ENCODE measurements at places on chromosomes 3 and 15. TPM values are rescaled to one million over a fixed set of nuclear protein-coding genes. Genes with fewer than 3 reads are reported as not detected.

CPA3 gene
- polyA plus RNA-seq: not detected

GRCh38 chr15:62450061-62450460 lies 285.0 kb upstream of the C2CD4B start:
- no peak for DNase-seq

- DNase-seq: no peak
Observed at GRCh38 chr3:193132241-193132640, 108.8 kb upstream of the PLAAT1 start.

DNA sequence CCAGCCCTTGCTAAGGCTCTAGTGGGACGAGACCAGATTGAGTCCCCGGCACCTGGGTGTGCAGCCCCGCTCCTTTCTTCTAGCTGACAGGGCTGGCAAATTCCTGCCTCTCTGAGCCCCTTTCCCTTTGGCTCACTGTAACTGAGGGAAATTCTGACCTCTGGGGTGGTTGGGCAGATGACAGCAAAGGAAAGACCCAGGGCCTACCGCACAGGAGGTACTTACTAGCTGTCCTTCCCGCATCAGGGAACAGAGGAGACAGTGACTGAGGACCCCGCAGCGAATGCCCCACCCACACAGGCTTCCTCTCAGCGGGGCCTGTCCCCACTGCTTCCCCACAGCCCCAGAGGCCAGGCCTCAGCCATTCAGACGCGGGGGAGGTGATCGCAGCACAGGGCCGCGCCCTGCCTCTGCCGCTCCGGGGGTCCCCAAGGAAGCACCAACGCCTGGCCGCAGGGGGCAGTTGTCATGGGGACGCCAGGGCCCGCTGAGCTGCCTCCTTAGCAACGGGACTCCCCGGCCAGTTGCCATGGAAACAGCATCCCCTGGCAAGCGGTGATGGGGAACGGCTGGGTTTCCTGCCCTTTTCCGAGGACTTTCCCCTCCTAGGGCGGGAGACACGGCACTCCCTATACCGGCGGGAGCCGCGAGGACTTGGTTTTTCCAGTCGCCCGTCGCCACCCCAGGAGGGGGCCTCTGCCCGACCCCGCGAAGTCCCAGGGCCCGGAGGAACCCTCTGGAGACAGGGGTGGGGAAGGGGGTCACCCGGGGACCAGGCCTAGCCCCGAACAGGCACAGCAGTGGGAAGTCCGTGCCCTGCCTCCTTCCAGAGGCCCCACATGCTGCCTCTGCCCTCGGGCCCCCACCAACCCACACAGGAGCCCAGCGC lies 50.1 kb downstream of the HCN4 start:
- peak; percentile 92 for DNase-seq

GRCh38 chr3:8239718-8240695 lies 261.6 kb upstream of the LMCD1 start:
- peak; percentile 50 for DNase-seq

GRCh38 chr3:111809186-111809585 lies 49.9 kb upstream of the PHLDB2 start:
- no peak for DNase-seq

- no peak for DNase-seq
Observed at GRCh38 chr3:146928421-146929059, 323.4 kb upstream of the PLSCR5 start.

DNA sequence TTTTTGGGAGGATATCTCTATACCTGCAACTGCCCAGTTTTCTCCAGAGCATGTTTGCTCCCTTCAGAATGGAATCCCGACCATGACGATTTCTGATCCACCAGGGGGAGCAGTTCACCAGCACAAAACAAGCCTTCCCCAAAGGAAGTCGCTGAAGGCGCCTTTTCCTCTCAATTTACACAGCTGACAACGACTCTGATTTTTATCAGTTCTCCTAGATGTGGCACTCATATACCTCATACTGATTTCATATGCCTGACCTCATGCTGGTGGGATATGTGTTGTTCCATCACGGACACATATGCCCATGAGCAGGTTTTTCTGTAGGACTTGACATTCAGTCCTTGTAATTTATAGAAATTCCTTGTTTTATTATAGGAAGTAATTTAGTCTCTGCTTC lies 1028.2 kb downstream of the MCTP2 start:
- peak; percentile 27 for DNase-seq

DNA sequence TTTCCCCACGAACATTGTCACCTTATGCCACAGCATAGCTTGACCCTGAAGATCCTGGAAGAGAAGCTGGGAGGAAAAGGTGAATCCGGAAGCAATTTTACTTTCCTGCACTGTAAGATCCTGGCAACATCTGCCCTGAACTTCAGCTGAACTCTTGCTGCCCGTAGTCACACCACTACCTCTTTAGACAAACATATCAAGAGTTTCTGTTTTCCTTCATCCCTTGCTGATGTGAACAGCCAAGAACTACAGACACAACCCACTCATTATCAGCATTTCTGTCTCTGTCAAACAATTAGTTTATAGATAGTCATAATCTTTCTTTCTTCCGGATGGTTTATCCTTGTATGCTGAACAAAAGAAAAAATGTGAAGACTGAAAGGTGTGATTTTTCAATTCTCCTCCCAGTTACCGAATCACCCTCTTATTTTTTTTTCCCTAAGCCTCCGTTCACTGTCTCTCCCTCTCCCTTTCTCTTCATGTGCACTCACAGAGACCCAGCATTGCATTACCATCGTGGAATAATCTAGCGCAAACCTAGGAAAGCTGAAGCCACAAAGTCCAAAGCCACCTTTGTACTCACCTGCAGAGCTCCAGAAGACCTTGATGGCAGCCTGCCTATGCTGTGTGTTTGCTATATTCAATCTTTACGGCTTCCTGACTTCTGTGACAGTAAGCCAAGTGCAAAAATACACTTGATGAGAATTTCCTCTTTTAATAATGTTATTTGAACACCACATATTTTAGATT lies 229.2 kb downstream of the CDIN1 start:
- DNase-seq: no peak

DNA sequence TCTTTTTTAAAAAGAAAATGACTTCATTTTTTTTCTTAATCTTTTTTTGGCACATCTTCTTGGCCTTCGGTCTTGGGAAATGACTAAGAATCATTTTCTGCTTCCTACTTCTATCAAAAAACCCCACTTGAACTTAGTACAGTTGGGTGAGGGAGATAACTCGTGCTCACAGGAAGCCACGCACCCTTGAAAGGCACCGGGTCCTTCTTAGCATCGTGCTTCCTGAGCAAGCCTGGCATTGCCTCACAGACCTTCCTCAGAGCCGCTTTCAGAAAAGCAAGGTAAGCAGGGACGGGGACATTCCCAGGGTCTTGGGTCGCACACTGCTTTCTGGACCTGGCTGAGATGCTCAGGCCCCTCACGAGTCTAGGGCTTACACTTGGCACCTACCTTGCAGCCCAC lies at the start of gene CCR4:
Gene CCR4 (plus strand): TSS at position 235 of the 402 bp plus-strand sequence. CDS start 1,779 bp downstream, outside the sequence.
- no peak for DNase-seq

Measured in SK-N-SH (cell line).